ENCODE measurements at places on chromosomes 4 and X.

DNA sequence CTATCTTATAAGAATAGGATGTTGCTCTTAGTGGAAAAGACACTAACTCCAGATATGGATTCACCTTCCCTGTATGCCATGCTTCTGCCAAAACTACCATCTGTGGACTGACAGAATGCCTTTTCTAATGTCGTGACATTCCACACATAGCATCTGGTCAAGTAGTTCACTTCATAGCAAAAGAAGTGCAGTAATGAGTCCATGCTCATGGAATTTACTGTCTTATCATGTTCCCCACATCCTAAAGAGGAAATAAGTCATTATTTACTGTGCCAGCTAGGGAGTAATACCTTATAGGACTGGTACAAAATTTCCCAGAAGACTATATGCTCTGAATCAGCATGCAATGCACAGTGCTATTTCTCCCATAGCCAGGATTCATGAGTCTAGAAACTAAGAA is 562.4 kb downstream of the TLL1 start:
- DNase-seq = no peak

DNA sequence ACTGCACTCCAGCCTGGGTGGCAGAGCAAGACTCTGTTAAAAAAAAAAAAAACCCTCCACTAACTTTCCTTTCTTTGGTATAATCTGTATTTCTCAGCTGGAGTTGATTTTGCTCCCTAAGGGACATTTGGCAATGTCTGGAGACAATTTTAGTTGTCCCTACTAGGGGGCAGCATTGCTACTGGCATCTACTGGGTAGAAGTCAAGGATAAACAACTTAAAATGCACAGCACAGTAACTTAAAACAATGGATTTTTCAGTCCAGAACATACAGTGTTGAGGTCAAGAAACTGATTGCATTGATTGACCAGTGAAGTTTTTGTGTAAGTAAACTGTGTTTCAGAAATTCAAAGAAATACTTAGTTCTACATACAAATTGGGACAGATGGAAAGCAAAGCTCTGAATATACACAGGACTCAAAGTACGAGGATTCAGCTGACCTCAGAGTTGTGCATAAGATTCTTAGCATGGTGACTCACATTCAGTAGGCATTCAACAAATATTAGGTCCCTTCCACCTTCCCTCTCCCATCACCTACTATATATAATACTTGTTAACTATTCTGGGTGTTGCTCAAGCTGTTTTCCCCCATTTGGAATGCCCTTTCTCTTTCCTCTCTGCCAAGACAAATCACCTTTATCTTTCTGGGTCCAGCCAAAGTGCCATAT is 8.8 kb downstream of the DDX53 start:
- no peak for DNase-seq

GRCh38 chr4:81505004-81505598 is 33.4 kb upstream of the RASGEF1B start:
- DNase-seq = peak; percentile 64

GRCh38 chr4:46444318-46445000 is 54.5 kb upstream of the GABRA2 start:
- no peak for DNase-seq

- DNase-seq = no peak
These were observed 114.9 kb upstream of the SLC34A2 start for GRCh38 chr4:25540734-25541133.

DNA sequence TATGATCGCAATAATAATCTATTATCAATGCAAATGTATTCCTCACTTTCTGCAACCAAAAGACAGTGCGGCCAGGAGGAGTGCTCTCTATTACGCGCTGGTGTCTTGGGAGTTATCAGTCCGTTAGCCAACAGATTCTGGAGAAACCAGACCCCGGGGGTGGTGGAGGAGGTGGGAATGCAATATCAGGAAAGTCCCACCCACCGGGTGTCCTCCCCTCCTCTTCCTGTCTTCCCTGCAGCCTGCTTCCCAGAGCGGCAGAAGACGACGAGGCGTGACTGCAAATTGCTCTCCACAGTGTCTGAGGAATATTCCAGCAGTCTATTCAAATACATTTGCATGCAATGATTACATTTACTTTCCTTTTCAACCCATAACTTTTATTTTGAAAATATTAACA is 17.9 kb upstream of the TLR3 start:
- DNase-seq = no peak

- DNase-seq = no peak
These were observed at the start of gene BMP3 for GRCh38 chr4:81030061-81030980. BMP3 (plus strand) TSS chr4:81030708; CDS start chr4:81031285, 577 bp downstream.

DNA sequence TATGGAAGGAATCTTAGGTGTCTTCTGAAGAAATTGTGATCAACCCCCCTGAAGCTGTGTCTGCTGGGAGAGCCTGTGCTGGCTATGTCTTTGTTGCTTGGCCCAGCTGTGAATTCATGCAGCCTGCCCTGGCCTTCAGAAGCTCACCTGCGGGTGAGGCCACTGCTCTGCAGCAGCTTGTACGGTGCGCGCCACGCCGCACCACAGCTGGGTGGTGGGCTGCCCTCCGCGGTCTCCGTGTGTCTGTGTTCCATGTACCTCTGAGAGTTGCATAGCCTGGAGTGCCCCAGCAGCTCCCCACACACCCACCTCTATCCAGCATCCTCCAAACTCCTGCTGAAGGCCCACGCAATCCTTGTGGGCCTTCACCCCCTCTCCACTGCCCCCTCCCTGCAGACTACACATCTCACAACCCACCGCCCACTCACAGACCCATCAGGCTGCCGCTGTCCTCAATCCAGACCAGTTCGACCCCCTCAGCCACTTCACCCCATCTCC is 65.6 kb downstream of the ENPP6 start:
- no peak for DNase-seq

GRCh38 chr4:14478504-14478903 is 523.8 kb upstream of the CPEB2 start:
- DNase-seq = no peak

- no peak for DNase-seq
These were observed 180.6 kb downstream of the RNF150 start for GRCh38 chr4:140952717-140953116.

DNA sequence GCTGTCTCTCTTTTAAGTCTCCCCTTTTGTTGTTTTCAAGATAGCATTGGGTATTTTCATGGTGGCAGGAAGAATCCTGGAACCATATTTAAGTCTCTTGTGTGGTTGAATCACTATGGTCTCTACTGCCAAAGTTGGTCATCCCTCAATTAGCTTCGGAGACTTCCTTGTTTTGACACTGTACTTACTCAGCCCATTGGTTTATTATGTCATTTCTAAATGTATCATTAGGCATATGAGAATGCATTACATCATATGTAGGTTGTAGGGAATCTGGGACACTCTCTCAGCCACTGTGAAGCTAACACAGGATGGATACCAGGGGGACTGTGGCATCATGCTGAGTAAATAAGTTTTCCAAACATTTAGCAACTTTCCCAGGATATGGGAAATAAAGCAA is 211.8 kb downstream of the DTHD1 start:
- DNase-seq = no peak

- no peak for DNase-seq
These were observed 230.0 kb downstream of the SPANXN3 start for GRCh38 chrX:143287236-143287635.

GRCh38 chr4:19304028-19304427 is 947.7 kb upstream of the SLIT2 start:
- DNase-seq = no peak

GRCh38 chr4:82852751-82853285 is 38.1 kb downstream of the SEC31A start:
- no peak for DNase-seq

DNA sequence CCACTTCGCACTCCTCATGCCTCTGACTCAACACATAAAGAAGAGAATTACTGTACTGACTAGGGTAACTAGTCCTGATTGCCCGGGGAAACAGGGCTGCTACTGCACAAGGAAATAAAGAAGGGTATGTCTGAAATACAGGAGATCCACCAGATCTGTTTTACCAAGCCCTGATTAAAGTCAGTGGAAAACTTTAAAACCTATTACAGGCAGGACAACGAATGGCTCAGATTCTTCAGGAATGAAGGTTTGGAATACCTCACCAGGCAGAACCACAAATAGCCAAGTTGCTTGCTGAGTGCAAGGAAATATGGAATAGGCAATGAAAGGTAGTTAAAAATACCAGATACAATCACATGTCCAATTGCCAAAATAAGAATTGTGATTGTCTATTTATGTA is 17.3 kb downstream of the LAMTOR3 start:
- DNase-seq = no peak

- DNase-seq = no peak
These were observed 154.1 kb upstream of the PJA1 start for GRCh38 chrX:69319376-69319775.

DNA sequence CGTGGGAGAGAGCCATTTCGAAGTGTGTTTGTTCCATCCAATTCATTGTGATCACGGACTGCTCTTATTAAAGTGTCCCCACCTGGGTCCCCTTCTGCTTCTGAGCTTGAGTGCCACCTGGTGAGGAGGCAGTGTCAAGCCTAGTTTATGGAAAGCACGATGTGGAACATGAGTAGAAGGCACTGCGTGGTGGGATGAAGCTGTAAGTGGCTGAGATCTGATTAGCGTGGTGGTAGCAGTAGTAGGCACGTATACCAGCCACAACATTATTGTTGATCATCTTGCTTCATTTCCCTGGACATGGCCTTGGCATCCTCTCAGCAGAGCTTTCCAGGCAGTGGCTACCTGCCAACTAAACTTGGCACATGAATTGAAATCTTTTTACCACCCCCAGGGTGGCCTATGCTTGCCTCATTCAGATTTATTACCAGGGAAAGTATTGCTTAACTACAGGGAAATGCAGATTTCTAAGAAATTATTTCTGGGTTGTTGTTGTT is 46.4 kb downstream of the GPAT3 start:
- DNase-seq = no peak

Measured in stimulated activated naive CD4-positive, alpha-beta T cell (primary cell).